Fibroblast of skin of scalp (primary cell): ENCODE measurements at places on chromosomes 13 and 19.

DNA sequence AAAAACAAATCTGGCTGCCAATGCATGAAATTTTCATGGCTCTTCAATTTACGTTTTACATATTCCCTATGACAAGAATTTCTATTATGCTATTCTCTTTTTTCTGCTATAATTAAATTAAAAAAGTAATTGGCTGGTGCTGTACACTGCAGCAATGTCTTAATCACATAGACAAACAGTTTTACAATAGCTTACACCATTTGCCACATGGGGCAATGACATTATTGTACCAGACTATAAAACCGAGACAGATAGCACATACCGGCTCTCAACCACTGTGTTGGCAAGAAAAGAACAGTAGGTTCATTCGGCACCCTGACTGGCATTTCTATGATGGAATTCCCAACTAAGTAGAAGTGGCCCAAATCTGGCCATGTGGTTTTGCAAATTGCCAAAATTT lies 67.7 kb downstream of the DACH1 start:
- no peak for DNase-seq

- no peak for DNase-seq
Measured at GRCh38 chr19:1066251-1066747, 668 bp upstream of the ARHGAP45 start.

DNA sequence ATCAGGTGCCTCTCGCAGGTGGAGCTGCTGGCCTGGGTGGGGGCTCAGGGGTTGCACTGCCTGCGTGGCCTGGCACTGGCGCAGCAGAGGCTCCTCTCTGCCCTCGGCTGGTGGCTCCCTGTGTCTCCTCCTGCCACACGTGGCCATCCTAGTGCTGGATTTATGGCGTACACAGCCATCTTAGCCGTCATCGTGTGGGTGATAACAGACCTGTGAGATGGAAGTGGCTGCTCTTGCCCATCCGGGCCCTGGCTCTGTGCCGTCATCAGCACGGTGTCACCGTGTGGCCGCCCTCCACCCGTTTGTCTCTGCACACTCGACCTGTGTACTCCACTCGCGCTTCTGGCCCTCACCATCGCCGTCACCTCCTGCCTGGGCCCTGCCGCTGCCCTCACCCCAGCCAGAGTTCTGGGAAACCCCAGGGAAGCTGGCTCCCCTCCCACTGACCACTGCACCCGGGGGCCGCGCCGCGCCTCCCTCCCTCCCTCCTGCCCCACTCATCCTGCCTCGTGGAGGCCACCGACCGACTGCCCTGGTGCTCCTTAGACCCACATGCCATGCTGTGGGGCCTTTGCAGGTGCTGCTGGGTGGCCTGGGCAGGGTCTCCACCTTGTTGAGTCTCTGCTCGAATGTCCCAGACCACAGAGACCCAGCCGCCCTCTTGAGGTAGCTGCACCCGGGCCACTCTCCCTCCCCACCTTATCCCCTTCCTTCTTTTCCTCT lies 29.5 kb downstream of the TMEM255B start:
- DNase-seq = no peak

GRCh38 chr13:97141564-97142005 lies 80.5 kb upstream of the MBNL2 start:
- peak; percentile 84 for DNase-seq

DNA sequence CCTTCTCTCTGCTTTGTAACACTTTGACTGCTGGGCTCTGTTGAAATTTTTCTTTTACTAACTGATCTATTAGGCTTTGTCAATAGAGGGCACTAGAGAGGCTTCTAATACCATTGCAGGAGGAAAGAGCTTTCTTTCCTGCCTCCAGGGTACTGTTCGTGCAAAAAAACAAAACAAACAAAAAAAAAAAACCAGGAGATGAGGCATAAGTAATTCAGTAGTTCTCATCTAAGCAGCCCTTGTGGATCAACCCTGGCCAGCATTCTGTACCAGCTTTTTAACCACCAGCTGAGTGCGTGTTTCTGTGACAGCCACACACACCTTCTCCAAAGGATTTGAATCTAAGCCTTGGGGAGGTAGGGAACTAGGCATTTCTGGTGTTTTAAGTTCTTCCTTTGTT lies 1707.6 kb upstream of the SLC10A2 start:
- peak; percentile 72 for DNase-seq

DNA sequence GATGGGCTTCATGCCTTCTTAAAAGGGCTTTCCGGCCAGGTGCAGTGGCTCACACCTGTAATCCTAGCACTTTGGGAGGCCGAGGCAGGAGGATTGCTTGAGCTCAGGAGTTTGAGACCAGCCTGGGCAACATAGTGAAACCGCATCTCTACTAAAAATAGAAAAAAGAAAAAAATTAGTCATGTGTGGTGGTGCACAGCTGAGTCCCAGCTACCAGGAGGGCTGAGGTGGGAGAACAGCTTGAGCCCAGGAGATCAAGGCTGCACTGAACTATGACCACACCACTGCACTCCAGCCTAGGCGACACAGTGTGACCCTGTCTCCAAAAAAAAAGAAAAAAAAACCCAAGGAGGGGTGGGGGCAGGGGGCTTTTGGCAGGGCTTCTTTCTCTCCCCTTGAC lies 7.2 kb downstream of the CARS2 start:
- DNase-seq = no peak
